ENCODE measurements at places on chromosomes 4 and X.

GRCh38 chrX:122363112-122363795 is 820.8 kb upstream of the GRIA3 start:
- no peak for DNase-seq

GRCh38 chr4:88964450-88964849 is 92.5 kb downstream of the FAM13A start:
- DNase-seq, result no peak

DNA sequence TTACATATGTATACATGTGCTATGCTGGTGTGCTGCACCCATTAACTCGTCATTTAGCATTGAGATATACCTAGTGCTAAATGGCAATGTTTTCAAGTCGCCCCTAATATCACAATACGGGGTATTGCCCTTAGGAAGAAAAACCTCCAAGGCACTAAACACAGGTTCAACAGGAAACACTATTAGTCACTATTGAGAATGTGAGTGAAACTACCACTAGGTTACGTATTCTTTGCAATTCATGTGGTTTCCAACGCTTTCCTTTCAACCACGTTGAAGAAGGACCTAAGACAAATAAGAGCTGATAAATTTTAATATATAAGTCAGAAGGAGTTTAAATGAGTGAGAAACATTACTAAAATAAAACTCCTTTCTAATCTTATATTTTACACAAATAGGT is 134.7 kb upstream of the SPANXN4 start:
- no peak for DNase-seq

GRCh38 chr4:83010522-83011318 is at the start of gene LIN54:
LIN54 (minus strand) TSS chr4:83010823; CDS start chr4:82984844, 25,979 bp downstream.
- DNase-seq, result peak; percentile 69

DNA sequence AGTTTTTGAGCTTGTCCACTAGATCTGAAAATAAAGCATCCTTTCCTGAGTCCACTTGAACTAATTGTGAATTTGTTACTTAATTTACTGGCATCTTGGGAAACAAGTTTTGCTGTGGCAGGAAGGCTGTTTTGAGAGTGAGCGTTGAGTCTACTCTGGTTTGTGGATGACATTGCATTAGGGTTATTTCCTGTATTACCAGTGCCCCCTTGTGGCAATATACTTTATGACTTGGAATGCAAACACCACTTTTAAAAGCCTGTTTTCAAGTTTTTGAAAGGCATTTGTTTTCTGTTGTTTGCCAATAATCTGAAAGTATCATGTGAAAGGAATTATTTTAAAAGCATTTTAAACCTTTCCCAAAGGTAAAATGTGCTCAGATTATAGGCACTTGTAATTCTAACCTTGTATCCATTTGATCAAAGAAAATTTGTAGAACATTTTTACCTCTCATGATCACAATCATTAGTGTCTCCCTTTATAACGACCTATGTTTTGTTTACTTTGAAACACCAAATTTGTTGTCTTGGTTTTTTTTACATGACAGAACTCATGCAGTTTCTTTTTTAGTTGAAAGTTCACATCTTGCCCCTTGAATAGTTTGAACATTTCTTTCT is 18.0 kb upstream of the CYP2U1 start:
- DNase-seq, result peak; percentile 21

DNA sequence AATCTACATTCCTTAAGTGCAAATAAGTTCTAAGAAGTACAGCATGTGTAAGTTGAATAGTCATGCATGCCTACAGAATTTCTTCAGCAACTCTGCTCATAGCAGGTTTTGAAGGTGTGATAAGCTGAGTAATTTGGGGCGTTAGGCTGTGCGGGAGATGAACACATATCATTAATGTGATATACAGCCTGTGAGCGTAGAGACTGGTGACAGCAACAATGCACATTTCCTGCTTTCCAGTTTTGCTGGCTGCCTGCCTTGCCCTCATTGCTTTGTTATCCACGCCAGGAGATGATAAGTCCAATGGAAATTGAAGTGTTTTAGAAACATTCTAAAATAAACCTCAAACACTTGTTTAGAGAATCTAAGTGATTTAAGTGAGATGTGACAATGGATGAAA is 1709.4 kb downstream of the ARAP2 start:
- DNase-seq, result no peak

DNA sequence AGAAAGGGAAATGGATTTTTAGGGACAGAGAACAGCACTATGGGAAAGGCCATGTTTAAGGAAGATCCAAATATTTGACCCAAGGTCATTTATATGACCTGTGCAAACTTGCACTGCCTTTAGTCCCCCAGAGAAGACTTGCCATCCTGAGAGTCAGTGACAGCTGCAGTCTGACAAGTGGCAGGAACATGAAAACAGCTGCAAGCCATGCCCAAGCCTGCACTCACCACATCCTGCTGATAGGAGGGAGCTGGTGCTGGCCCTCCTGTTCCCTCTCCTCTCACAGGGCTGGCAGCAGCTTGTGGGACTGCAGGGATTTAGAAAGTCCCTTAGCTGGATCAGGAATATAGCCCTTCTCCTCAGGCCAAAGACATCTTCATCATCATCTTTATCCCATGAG is 187.7 kb downstream of the RAP1GDS1 start:
- no peak for DNase-seq

- no peak for DNase-seq
These were observed 8.5 kb downstream of the WFS1 start for GRCh38 chr4:6277935-6278800.

DNA sequence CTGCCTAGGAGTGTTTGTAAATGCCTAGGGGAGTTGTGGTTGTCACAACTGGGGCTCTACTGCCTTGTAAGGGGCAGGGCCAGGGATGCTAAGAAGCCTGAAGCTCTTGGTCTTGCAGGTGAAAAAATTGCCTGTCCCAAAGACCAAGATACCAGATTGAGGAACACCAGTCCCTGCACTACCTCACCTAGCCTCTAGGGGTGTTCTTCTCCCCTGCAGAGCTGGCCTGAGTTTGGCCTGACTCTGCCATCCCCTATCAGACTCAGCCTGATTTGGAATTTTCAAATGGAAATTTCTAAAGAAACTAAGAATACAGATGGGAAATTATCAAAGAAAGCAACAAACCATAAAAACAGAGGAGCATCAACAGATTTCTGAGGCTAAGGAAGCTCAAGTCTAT is 90.4 kb downstream of the ZC4H2 start:
- no peak for DNase-seq

DNA sequence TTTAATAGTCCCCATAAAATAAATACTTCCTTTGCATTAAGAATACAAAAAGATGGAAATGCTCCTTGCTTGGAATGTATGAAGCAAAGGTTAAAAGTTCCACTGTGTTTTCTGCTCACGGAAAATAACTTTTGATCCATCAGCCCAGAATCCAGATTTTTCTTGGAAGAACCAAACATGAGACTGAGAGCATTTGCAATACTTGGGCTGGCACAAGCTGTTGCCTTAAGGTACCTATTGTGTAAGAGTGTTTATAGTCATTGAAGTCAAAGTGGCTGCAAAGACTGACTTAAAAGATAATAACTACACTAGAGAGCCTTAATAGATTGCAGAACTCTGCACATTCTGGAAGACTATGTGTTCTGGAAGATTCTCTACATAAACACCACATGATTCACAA is 281.4 kb downstream of the RAB28 start:
- DNase-seq, result no peak

- no peak for DNase-seq
These were observed 77.1 kb upstream of the WDR17 start for GRCh38 chr4:175988511-175988910.

Measured in activated CD4-positive, CD25-positive, alpha-beta regulatory T cell treated with anti-CD3 and anti-CD28 coated beads, Interleukin-2, amount 50 U/mL, for 16 hours (primary cell).